Activated CD4-positive, alpha-beta T cell treated with anti-CD3 and anti-CD28 coated beads, Interleukin-2, amount 50 U/mL, for 48 hours (primary cell): ENCODE measurements at places on chromosomes 4 and X.

DNA sequence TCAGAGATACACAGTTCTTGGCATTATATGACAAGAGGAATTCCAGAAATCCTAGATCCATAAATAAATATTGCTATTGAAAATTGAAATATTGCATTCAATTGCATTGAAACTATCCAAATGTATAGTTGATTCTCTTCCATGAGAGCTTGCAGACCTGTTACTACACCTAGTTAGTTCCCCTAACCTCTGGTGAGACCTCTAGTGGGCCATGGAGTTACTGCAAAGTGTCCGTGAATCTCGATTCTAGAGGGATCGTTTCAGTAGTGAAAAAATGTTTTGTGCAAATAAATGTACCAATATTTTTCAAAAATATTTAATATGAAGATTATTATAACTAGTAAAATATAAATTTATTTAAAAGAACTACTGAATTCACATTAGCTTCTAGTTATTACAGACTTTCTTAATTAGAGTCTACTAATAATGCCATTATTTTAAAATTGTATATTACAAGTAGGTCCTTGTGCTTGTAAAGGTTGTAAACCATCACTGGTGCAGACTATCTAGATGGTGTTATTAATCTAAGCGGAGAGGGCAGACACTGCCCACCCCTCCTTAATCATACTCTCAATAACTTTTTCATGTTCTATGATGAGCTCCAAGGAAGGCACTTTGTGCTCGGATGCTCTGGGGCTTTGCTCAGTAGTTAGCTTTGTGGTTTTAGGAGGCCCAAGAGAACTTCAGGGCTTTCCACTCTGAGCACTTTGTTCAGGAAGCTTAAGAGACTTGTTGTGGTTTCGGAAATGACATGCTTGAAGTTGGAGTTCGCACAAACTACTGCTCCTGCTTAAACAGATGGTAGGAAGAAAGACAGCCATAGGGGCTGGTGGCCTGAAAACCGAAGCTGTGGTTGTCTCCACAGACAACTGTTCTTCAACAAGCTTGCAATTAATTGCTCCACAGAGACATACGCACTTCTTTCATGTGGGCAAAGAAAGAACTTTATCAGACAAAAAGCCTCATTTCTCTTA, 42.8 kb downstream of the IL21 start:
- DNase-seq = peak; percentile 82

DNA sequence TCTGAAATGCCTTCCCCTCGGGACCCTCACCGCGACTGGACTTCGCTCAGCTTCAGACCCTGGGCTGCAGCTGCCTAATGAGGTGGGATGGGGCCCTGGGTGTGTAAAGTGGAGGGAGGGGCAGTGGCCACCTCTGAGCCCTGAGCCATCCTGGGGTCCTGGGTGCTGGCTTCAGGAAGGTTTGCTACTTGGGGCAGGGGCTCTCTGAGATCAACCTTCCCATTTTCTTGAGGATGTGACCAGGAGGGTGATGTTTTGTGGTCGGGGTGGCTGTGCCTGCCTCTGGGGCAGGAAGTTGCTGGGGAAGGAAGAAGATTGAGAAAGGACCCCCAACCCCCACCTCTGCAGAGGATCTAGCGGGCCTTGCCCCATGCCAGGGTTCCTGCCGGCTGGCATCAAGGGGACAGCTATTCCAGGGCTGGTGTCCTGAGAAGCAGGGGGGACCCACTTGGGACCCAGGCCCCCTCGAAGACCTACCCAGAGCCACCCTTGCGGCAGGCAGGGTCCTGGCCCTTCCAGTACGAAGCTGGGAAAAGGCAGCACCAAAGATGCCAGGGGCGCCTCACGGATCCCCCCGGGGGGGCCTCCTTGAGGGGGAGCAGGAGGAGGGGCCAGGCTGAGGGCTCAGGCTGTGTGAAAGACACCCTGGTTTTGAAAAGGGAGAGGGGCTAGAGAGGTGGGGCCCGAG, 6.5 kb downstream of the SH3BP2 start:
- no peak for DNase-seq

- DNase-seq = no peak
These were observed 594 bp upstream of the STAG2 start for GRCh38 chrX:123960956-123961267.

DNA sequence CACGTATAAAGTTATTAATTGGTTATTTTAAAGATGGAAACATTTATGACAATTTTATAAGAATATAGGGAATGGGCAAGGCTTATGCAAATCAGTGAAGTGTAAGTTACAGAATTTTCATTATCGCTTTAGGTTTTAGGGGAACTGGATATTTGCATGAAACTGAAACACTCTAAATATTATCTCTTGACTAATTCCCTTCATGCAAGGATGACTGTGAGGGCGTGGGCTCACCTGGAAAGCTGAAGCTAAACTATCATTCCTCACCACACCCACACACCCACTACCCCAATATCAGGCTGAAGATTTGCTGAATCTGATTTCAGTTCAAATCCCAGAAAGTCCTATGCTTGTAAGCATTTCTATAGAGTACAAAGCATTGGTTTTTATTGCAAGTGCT, 81.7 kb upstream of the ARHGAP24 start:
- no peak for DNase-seq

DNA sequence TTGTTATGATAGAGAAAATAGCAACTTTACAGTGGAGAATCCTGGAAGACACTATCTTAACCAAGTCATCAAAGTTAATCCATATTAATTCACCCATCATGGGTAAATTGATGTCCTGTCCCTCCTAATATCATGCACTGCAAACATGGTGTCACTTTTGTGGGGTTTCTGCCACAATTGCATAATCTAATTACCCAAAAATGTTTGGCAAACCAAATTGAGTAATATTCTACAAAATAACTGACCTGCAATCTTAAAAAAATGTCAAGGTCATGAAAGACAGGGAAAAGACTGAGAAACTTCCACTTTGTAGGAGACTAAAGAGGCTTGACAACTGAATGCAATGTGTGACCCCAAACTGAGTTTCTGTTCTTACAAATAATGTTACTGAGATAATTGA, 37.1 kb upstream of the PLAC8 start:
- DNase-seq = no peak

DNA sequence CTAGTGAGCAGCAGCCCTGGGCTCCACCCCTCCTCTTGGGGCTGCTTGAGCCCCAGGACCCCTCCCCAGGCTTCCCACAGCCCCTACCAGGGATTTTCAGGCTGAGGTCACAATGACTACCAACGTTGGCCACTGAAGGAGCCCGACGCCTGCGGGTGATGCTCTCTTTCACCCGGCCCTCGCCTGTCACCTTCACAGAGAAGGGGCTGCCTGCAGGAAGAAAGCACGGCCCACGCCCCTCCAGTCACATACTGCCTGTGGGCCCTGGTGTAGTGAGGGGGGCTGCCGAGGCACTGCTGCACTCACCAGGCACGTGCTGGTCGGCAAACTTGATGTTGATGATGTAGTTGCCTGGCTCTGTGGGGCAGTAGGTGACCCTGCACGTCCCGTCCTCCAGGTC, 22.0 kb downstream of the FLNA start:
- DNase-seq = no peak

DNA sequence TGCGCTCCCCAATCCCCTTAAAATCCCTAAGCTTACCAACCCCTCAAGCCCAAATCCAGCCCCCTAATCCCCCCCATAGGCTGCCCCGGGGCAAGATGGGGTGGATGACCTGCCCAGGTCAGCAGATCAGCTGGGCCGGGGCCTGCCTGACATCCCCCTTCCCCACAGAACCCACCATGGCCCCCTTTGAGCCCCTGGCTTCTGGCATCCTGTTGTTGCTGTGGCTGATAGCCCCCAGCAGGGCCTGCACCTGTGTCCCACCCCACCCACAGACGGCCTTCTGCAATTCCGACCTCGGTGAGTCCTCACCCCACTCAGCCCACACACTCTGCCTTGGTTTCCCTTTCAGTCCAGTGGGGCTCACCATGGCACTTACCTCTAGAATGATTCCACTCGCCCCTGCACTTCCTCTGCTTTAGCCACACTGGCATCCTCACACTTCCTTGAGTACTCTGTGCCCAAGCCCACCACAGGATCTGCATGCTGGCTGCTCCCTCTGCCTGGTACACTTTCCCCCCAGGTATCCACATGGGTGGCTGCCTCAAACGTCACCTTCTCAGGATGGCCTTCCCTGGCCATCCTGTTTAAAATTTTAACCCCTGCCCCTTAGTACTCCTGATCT, 1.1 kb downstream of the TIMP1 start:
- DNase-seq = no peak

DNA sequence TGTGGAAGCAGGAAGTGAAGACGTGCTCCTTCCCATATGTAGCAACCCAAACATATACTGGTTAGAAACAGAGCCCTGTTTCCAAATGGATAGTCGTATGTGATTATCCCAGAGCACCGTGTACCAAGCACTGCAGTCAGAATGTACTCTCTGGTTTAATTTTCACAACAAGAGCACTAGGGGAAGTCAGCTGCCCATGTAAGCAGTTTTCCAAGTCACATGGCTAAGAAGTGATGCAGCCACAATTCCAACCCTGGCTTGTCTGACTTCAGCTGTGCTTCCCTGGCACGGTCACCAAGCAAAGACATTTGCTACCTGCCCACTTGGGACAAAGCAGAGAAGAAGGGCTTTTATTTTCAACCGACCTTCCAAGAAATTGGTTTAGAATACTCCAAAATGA, 28.2 kb upstream of the CEP135 start:
- no peak for DNase-seq

DNA sequence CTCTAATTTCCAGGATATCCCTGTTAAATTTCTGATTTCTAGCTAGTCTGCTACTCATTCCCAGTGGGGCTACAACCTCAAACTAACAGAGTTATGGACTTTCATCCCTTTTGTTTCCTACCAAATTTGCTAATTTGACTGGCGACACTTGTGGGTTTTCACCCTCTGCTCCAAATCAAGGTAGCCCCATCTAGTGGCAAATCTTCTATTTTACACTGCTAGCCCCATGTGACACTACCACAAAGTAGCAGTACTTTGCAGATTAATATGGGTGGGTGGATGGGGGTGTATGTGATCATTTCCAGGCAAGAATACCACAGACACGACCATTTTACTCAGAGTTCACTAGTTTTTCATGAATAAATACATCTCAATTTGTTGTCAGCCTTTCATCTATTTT, 150.3 kb downstream of the MSL3 start:
- DNase-seq = peak; percentile 0

DNA sequence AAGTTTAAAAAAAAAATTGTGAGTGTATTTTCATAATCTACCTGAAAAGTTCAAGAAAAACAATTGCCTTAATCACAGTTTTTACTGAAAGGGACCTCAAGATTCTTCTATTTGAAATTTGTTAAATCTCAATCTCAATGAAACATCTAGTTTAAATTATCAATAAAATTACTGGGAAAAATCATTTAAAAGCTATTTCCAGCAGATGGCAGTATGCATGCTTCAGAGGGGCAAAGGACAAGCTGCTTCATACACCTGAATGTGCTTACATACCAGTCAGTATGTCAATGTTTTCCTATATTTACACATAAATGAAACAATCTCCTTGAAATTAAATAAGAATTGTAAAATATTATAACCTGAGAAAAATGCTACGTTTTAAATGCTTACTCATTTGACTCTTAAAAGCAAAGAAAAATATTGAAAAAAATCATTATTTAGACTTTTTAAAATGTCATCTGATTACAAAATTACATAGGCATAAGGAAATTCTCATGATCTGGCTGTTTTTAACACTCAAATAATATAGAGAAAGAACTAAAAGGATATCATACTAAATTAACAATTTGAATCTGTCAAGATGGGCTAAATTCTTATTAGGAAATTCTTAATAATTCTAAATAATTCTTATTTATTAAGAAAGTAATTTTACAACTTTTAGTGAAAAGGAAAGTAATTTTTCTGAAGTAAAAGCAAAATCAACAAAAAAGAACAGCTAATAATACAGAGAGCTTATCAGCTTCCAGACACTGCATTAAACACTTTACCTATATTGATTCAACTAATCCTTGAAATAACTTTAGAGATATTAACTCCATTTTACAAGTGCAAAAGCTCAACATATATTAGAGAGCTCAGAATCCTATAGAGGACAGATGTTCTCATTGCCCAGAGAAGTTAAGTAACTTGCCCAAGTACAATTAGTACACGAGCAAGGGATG, 242.1 kb downstream of the ADAMTS3 start:
- DNase-seq = no peak

DNA sequence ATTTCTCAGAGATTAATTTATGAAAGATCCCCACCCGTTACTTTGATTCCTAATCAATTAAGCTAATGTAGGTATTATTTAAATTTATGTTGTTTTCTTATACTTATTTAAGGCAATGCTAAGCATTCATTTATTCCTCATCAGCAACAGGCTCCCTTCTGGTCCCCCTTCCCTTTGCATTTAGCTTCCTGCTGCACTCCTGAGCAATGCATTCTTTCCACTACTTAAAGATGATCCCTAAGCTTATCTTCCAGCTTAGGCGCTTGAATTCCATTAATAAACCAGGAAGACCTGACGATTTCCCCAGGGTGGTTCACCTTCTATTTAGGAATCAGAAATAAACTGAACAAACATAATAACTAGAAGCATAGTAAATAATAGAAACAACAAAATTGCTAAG, 1003.1 kb downstream of the FSTL5 start:
- DNase-seq = no peak

DNA sequence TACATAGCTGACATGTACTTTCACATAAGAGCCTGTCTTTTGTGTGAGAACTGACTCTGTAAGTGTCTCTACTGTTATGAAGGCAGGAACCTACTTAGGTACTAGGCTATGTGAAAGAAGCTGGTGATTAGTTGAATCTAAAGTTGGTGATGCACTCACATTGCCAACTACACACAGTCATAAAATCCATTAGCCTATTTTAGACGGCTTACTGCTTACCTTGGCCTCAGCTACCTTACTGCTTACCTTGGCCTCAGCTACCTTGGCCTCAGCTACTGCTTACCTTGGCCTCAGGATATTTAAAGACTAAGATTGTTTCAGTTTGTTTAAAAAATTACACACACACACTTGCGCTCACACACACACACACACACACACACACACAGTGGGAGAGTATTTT, 549.7 kb downstream of the IL1RAPL1 start:
- no peak for DNase-seq

DNA sequence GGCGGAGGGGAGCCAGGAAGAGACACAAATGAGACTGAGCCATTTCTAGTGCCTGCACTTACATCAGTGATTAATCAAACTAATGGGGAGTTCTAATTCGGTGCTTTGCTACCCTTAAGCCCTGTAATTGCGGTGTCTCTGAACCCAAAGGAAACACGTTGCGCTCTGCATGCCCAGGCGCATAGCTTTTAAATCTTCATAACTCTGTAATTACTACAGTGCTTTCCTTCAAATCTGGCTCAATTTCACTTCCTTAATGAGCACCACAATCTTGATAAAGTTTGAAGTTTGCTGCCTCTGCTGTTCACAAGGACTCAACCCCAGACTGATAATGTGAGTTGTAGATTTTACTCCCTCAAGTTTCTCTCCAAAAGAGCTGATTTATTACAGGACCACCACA, 5.7 kb upstream of the NHS start:
- no peak for DNase-seq

GRCh38 chr4:55431710-55432336, 36.1 kb downstream of the TMEM165 start:
- no peak for DNase-seq
